AG09319 (cell line): ENCODE measurements at places on chromosomes 11 and 22.

GRCh38 chr22:29400576-29400975 is 12.2 kb upstream of the AP1B1 start:
- no peak for DNase-seq

DNA sequence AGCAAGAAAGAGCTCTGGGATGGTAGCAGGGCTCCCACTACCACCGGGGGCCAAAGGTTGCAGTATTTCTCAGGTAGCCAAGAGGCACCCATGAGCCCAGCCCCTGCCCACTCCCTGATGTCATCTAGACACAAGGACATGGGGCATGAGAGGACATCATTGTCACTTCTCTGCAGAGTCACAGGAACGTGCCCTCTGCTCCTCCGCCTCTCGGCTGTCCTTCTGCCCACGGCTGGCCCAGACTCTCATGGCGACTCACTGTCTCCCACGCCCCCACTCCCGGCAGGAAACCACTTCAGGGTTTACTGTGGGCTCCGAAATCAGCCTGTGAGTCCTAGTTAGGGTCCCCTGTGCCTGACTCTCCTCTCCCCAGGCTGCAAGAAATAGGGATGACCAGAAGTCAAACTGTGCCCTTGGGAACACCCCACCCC is 1.8 kb upstream of the GAL start:
- no peak for DNase-seq

DNA sequence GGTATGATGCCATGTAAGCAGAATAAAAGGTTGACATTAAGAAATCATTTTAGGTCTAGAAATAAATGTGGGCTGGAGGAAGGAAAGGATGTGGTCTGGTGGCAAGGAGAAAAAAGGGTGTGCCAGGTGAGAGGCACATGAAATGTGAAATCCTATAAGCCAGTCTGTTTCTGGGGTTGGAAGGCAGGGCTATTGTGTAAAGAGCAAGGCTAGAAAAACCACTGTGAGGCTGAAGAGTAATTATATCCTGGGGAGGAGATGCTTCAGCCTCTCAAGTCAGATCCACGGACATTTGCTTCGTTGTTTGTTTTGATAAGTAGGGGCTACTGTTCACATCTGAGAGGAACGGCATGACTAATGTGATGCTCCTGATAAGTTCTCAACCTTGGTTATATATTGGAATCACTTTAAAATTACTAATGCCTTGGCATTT is 77.5 kb upstream of the CTSC start:
- DNase-seq = no peak

DNA sequence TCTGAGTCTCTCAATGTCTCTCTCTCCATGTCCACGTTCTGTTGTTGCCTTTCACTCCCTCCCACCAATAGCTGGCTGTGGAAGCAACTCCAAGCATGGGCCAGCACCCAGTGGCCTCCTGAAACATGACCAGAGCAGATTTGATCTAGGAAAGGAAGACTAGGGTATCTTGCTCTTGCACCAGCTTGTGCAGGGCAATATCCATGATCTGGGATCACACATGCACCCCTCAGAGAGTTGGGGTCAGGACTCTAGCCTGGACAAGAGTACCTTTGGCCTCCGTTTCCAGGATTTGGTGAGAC is 34.5 kb upstream of the RIC3 start:
- DNase-seq = no peak

DNA sequence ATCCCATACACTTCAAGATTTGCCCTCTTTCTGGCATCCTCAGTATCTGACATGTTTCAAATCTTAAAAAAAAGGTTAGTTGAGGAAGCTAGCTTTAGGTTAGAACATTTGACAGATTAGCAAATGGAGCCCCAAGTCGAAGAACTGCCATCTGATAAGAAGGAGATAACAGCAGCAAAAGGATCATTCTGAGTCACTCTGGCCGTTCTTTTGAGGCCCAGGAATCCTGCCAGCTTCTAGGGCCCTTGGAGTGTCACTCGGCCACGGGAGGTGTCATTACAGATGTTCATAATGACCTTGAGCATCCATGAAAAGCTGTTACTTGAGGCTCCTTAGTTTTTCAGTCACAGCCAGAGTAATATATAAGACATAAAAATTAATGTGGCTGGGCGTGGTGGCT is 132.1 kb upstream of the RASSF10 start:
- DNase-seq = no peak

DNA sequence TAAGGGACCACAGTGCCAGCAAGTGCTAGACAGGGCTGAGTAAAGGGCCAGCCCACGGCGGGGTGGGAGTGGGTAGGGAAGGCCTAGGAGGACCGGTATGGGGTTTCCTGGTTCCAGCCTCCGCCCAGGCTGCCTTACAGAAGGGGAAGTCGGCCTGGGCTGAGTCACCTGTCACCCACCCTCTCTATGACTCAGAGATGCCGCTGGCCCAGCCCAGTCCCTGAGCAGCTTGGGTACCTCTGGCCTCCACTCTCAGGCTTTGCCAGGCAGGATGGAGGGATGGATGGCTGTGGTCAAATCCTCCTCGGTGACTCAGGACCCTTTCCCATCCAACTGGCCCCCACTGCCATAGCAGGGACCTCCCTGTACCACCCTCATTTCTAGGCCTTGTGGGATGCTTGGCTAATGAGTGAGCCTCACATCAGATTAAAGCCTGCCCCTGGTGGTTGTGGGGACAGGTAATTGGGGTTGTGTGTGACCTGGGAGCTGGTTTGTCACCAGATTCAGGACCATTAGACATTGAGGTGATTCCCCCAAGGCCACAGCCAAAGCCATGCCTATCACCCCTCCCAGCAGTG is 13.9 kb downstream of the SLC35E4 start:
- DNase-seq = no peak

- no peak for DNase-seq
Observed at GRCh38 chr11:107006076-107006833, 12.0 kb downstream of the GUCY1A2 start.

- DNase-seq = no peak
Observed at GRCh38 chr11:128182844-128183243, 404.5 kb downstream of the ETS1 start.

DNA sequence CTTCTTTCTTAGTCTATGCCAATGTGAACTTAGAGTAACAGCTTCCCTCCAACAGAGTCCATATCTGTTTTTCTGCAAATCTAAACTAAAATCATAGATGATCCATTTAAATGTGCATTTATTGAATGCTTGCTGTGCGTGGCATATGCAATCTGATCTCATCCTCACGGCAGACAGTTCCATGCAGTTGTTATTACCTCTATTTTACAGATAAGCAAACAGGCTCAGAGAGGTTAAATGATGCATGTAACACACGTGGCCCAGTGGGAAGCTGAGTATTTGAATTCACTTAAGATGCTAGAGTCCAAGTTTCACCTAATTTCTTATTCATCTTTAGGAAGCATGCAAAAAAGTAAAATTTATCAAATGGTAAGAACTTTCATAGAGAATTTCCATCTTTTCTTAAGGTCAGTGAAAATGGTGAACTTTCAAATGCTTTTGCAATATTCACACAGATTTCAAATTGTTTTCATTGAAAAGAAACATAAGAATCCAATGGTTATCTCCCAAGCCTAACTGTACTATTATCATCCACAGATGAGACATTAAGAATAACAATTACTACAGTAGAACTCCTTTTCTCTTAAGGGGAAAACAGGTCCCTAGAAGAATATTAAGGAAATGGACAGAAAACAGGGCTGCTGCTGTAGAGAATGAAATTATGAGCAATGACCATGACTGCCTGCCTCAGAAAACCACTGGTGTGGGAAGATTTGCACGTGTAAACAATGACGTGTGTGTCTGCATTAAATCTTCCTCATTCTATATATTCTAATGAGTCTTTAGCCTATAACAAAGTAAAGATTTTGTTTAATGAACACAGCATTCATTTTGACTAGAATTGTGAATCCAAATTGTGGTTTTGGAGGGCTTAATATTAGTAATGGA is 1171.3 kb downstream of the LRRC4C start:
- DNase-seq = no peak

DNA sequence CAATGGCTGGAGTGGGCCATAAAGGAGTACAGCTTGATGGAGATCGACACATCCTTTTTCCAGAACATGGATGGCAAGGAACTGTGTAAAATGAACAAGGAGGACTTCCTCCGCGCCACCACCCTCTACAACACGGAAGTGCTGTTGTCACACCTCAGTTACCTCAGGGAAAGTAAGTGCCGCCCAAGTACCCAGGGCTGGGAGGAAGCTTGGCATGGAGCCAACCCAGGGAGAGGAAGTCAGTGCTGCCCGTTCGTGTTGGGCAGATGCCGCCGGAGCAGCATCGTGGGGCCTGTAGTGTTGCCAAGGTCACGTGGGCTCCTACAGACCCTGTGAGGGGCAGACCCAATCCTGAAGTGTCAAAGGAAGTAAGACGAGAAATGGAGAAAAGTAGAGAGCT is 78.9 kb downstream of the FLI1 start:
- DNase-seq = no peak

DNA sequence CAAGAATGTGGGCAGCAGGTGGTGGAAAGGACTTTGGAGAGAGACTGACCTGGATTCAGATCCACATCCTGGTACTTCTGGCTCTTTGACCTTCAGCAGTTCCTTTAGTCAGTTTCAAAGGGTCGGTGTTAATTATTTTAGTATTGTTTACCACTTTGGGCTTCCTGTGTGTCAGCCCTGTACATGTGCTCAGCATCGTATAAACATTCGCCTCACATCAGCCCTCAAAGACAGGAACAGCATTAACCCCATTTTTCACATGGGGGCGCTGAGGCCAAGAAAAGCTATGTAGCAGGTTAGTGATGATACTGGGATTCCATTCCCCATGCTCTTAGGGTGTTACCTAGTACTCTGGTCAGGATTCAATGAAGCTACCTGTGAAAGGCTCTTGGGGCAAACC is 72.1 kb upstream of the YWHAH start:
- no peak for DNase-seq

GRCh38 chr22:45006111-45006963 is 3.5 kb downstream of the PHF21B start:
- DNase-seq = no peak

DNA sequence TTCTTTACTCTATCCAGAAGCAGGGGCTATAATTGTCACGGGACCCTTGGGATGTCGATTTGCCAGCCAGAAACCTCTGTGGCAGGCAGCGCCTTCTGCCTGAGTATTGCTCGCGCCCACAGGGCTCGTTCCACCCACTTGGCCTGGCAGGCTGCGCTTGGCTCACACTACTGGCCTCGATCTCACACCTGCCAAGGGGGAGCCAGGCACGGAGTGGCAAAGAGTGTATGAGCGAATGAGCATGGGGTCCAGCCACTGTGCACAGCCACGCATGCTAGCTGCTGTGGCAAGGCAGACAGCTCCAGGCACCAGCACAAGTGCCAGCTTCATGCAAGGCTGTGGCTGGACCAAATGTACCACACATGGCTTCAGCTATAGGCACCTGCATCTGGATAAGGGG is 599.8 kb downstream of the DLG2 start:
- no peak for DNase-seq

DNA sequence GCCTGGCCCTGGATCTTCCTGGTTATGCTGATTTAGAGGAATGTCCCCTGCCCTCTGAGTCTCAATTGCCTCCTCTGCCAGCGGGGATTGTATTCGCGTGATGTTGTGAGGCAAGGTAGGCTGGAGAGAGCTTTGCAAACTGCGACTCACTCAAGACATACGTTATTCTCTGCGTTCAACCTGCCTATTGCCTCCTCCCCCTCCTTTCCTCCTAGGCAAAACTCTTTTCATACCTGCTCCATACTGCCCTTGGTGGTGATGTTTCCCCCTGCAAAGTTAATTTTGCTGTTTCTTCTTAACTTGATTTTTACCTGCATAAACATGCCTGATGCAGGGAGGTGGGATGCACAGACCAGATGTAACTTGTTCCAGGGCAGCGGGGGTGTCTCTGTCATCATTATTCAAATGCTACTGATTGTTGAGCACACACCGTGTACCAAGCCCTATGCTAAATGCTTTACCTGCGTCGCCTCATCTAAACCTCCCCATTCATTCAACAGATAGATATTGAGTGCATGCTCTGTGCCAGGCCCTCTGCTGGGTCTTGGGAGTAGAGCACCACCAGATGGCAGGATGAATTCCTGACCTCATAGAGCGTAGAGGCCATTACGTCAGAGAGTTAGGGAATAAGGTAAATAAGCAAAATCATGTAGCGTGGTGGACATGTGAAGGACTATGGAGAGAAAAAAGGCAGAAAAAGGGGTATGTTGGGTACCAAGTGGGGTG is 29.0 kb downstream of the SGSM1 start:
- DNase-seq = no peak

GRCh38 chr11:23099256-23099655 is 239.0 kb upstream of the CCDC179 start:
- DNase-seq = no peak

DNA sequence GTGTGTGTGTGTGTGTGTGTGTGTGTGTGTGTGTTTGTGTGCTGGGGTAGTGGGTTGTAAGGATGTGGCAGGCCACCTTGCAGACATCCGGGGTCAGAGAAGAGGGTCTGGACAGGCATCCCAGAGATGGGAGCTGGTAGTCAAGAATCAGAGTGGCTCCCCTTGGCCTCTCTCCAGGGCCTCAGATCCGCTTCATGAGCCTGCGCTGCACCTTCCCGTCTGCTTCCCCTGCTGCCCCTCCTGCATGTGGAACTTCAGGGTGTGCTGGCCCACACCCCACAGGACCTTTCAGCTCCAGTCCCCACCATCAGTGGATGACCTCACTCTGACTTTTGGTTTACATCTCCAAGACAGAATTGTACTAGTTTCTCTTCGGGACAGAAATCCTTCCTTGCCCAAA is 31.2 kb downstream of the TREH start:
- no peak for DNase-seq

DNA sequence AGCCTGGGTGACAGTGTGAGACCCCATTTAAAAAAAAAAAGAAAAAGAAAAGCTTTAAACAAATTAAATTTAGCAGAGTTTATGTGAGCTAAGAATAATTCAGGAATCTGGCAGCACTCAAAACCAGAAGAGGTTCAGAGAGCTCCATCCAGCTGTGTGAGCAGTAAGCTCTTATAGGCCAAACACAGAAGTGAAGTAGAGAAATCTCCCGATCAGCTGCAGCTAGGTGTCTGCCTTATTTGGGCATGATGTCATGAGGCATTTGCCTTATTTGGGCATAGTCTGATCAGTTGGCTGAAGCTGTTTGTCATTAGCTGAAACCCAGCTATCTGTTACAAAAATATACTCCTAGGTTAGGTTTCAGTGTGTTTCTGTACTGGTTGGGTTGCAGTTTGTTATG is 8.2 kb downstream of the MS4A15 start:
- no peak for DNase-seq

GRCh38 chr22:25627271-25627852 is 62.9 kb downstream of the GRK3 start:
- no peak for DNase-seq

DNA sequence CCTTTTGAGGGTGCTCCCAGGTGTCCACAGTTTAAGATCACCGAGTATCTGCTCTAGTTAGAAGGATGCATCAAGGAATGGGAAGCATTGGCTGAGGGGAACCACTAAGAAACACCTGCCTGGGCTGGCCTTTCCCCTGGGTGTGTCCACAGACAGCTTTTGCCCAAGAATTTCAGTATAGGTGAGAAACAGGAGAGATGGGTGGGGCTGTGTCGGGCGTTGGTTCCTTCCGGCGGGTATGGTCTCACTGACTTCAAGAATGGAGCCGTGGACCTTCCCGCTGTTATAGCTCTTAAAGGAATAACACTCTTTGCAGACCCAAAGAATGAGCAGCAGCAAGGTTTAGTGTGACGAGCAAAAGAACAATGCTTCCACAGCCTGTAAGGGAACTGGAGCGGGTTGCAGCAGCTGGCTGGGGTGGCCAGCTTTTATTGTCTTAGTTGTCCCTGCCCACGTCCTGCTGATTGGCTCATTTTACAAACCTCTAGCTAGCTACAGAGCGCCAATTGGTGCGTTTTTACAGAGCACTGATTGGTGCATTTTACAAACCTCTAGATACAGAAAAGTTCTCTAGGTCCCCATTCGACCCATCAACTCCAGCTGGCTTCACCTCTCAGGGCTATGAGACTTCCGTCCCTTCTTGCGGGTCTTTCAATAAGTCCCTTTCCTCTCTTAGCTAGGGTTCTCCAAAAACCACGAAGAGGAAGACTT is 2.4 kb downstream of the FADS1 start:
- no peak for DNase-seq
